Activated naive CD8-positive, alpha-beta T cell treated with anti-CD3 and anti-CD28 coated beads, Interleukin-2, amount 50 U/mL, for 24 hours (primary cell): ENCODE measurements at places on chromosomes 2 and 18.

DNA sequence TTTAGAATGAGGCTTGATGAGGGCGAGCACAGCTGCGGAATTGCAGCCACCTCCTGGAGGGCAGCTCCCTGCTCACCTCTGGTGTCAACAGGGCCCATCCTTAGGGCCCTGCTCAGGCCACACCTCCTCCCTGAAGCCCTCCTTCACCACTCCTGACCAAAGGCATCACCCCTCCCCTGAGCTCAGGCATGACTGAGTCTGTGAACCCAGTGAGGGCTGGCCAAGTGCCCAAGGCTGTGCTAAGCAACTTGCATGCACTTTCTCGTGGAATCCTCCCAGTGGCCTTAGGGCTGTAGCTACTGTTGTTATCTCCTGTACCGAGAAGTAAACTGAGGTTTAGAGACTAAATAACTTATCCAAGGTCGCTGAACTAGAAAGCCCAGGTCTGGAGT lies 101.7 kb downstream of the KLHL29 start:
- DNase-seq = no peak

- DNase-seq = no peak
Measured at GRCh38 chr2:67210430-67210829, 186.7 kb upstream of the ETAA1 start.

DNA sequence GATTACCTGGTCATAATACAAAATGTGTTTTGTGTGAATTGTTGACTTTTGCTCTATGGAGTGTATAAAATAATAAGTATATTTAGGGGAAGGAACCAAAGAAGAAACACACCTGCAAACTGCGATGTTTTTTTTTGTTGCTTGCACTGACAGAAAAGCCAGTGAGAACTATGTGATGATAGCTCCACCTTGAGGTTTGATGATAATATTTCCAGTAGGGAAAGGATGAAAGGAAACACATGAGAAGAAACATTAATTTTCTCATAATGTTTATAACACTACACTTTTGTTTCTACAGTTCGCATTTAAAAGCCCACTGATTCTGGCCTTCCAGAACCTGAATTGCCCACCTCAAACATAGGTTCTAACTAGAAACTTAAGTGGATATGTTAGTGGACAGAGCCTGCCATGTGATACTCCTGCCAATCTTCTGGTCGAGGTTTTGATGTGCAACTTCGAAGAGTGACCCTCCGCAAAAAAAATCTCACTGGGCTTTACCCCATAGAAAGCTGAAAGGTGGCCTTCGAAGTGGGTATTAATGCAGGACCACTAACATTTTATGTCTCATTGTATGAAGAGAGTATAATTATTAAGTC lies 476.4 kb upstream of the SPHKAP start:
- DNase-seq = no peak

DNA sequence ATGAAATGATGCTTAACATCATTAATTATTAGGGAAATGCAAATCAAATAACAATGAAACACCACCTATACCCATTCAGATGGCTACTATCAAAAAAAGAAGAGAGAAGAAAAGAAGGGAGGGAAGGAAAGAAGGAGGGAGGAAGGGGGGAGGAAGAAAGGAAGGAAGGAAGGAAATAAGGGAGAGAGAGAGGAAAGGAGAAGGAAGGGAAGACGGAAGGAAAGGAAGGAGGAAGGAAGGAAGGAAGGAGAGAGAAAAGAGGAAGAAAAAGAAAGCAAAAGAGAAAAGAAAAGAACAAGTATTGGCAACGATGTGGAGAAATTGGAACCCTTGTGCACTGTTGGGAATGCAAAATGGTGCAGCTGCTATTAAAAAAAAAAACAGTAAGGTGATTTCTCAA lies 363.3 kb downstream of the TNS1 start:
- DNase-seq = no peak

DNA sequence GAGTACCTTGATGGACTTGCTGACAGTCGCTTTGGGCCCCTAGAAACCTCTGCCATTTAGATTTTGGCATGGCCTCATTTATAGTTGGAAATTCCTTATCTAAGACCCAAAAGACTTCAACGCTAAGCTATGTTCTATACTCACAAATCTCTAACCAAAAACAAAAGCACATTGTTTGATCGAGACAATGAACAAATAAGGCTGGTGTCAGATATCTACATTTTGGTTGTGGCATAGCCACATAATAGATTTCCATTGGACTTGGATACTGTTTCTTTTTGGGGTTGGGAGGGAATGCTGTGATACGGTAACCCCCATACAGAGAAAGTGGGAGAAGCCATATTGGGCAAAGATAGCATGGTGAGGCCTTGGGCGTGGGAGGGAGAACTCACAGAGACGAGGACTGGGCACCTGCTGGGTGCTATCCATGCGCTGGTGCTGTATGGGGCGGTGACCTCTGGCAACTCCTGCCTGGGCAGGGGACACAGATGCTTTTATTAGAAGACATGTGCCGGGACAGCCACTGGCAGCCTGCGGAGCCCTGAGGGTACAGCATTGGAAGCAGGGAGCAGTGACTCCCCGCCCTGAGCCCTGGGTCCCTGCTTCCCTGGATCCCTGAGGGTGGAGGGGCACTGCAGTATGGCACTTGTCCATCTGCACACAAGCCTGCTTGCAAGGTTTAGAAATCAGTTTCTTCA lies 97.1 kb downstream of the ASAP2 start:
- no peak for DNase-seq

DNA sequence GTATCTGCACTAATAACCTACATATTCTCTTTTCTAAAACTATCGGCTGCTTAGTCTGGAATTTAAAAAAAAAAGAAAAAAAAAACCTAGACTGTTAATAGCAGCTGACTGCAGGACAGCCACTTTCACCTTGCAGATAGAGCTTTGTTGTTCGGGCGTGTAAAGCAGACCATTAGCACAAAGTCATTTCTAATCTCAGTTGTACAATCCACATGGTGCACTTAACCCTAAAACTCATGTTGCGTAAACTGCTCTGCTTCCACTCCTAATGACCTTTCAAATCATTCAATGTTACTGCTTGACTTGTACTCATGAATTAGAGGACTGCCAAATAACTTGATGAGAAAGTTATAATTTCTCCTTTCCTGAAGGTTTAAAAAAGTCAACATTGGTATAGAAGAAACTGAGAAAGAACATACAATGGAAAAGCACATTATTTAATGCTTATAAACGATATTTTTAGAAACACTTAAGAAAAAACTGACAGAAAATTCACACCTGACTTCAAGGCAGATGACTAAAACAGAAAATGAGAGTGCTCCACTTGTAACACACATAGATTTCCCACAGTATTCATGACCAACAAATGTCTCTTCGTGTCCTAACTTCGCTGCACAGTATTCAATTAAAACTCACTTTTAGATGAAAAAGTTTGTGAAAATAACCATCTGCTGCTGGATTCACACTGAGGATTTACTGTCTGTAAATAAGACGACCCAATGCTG lies 2.6 kb downstream of the CDH2 start:
- DNase-seq = no peak

DNA sequence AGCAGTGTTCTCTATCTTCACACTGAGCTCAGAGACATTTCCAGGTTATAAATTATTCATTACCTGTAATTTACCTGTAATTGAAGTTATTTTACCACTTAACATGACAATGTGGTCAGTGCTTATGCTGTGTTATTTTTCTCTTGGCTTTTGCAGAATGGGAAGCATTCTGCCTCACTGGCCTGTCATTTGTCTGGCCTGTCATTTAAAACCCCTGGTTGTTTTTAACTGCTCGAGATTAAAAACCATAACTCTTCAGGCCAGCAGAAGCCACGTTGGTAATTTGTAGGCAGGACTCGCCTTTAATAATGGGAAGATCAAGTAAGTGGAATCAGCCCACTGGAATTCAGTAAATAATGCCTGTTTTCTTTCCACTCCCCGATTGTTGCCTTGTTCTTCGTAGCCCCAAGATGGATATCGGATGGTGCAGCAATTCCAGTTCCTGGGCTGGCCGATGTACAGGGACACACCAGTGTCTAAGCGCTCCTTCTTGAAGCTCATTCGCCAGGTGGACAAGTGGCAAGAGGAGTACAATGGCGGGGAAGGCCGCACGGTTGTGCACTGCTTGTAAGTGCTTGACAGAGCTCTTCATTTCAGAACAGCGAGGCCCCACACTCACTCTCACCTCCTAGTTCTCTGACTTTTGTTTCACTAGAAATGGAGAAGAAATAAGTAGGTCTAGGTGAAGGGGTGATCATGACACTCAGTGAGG lies 222.4 kb upstream of the RAB12 start:
- no peak for DNase-seq

- no peak for DNase-seq
Measured at GRCh38 chr18:79560042-79560860, 119.4 kb upstream of the CTDP1 start.

- no peak for DNase-seq
Measured at GRCh38 chr2:160253440-160254188, 53.5 kb upstream of the ITGB6 start.

- DNase-seq = no peak
Measured at GRCh38 chr2:12119841-12120240, 373.4 kb downstream of the LPIN1 start.

DNA sequence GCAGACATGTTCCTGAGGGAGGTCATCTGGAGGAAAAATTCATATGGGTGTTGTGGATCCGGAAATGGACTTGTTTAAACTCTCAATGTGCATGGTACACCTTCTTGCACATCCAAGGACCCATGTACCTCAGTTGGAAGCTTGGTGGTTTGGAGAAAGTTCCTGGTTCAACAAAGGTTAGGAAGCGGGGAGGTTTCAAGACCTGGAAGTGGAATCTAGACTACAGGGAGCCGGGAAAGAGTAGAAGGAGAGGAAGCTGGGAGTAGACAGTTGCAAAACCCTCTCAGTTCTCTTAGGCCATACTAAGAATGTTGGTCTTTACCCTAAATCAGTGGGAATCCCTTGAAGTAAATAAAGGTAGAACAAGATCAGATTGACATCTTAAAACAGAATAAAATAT lies 209.8 kb upstream of the SPOPL start:
- no peak for DNase-seq

DNA sequence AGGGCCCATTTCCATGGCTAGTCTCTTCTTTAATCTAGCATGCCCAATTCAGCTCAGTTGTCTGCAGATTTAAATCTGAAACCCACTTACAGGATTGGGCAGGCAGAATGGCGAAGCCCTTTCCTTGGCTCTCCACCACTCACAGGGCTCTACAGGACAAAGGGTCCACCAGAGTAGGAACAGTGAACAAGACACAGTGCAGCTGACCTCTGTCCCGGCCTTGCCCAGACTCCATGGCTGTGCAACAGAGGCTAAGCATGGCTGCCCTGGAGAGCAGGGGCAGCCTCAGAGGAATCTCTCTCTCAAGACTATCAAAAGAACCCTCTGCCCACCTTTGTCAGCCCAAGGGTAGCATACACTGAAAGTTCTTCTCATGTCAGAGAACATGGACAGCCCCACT lies 9.7 kb upstream of the ATP6V1B1 start:
- DNase-seq = no peak

DNA sequence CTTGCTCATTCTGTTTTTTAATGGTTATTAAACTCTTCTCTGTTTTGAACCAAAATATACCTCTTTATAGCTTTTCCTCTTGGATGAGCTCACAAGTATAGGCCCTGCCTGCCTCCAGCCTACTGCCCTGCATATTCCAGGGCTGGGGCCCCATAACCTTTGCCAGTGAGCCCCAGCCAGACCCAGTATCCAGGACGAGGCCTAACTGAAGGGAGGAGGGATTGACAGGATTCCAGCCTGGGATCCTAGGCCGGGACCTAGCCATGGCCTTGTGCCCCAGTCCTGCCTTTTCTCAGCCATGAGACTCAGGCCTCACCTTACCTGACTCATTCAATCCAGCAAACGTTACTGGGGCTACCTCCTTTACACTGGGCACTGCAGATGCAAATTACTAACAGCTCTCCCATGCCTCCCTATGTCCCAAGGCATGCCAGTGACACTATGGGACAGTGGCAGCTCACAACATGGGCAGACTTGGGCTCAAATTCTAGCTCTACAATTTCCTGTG lies 159.2 kb downstream of the DDX1 start:
- DNase-seq = no peak
